ENCODE measurements at places on chromosomes 3 and 15.
A peak's percentile ranks its signal among the peaks of the same experiment; 100 is the strongest.

DNA sequence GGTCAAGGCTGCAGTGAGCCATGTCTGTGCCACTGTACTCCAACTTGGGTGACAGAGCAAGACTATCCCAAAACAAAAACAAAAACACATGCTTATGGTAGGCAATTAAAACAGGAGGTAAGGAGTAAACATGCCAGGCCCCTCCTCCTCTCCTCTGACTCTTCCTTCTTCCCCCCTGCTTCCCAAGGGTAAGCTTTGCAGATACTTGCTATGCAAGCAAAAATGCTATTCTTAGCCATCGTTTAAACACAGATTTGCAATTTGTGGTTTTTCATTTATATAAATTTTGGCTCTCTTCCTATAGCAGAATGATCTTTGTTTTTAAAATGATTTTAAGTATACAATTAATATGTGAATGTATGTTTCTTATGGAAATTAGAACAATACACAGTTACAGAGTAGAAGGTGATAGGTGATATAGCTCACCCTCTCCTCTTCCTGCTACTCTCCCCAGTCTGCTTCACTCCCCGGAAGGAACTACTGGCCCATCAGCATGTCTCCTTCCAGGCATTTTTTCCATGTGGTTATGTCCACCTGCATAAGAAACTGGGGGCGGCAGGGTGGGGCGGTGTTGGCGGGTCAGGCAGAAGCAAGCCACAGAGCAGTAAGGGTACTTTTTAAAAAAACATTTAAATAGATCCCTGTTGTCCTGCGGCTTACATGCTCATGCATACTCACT, 42.1 kb downstream of the IGF1R start:
- no peak for DNase-seq

DNA sequence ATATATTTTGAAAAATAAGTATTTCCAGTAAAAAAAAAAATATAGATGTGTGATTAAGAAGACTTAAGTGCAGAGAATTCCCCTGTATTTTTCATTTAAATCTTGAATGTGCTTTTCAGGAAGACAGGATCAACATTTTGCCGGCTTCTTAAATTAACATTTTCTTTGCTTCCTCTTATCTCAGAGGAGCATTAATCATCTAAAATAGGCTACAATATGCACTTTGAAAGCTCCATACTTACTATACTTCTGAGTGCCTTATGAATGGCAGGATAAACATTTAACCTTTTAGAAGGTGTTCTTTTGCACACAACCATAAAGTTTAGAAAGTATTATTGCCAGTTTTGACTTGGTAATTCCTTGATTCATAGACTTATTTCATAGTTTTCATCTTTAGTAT, 164.3 kb downstream of the ECT2 start:
- no peak for DNase-seq

- no peak for DNase-seq
Measured at GRCh38 chr15:28978661-28979060, 92.9 kb downstream of the APBA2 start.

DNA sequence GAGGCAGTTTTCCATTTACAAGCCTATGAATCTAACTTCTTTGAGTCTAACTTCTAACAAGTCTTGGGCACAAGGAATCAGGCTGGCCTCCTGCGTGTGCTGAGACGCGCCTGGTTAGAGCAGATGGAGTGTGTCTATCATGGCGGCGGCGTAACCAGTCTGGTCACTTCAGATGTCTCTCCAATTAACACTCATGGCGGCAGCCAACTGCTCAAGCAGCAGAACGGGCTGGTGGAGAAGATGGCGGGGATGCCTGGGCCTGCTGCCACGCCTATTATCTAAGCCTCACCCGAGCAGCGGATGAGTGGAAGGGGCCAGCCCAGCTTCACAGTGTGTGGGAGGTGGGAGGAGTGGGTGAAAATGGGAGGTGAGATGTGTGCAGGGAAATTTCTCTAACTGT, 246.4 kb upstream of the TPRG1 start:
- DNase-seq: no peak

DNA sequence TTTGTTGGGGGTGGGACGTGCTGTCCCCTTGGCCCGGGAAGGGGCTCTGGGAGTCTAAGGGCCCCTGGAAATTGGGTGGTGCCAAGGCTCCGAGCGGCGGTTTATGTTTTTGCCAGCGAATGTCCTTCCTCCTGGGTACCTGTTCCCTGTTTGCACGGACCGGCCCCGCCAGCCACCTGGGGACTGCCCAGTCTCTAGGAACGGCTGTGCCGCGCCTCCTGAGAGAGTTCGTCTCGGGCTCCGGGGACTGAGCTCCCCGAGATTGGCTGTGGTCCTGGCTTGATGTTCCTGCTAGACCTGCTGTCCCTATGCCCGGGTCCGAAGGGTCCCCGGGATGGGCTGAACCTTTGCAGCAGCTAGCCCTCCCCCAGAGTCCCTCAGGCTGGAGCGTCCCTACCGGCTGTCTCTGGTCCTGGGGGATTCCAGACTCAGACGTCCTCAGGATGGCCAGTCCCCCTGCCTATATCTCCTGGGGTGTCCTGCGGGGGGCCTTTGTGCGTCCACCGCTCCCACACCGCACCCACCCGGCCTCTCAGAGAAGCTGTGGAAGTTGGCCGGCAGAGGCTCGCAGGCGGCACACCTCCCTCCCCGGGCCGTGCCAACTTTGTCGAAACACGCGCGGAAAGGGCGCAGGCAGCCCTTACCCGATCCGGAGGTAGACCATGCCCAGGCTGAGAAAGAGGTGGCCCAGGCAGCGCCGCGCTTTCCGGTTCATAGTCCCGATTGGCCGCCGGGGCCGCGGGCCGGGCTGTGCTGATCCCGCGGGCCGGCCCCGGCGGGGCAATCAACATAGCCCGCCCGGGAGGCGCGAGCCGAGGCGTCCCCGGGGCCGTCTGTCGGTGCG, 547 bp downstream of the WNT7A start:
- peak; percentile 17 for DNase-seq

- DNase-seq: no peak
Measured at GRCh38 chr15:101573951-101574350, 78.2 kb downstream of the TM2D3 start.

GRCh38 chr3:14473411-14473891, 66.7 kb downstream of the GRIP2 start:
- no peak for DNase-seq

GRCh38 chr15:59558851-59559250, 52.7 kb upstream of the GCNT3 start:
- no peak for DNase-seq
